ENCODE measurements at places on chromosomes 6 and 20. TPM values are rescaled to one million over a fixed set of nuclear protein-coding genes. Genes with fewer than 3 reads are reported as not detected.

GRCh38 chr6:47009583-47009982 is 32.5 kb downstream of the ADGRF1 start:
- no peak for DNase-seq

DNA sequence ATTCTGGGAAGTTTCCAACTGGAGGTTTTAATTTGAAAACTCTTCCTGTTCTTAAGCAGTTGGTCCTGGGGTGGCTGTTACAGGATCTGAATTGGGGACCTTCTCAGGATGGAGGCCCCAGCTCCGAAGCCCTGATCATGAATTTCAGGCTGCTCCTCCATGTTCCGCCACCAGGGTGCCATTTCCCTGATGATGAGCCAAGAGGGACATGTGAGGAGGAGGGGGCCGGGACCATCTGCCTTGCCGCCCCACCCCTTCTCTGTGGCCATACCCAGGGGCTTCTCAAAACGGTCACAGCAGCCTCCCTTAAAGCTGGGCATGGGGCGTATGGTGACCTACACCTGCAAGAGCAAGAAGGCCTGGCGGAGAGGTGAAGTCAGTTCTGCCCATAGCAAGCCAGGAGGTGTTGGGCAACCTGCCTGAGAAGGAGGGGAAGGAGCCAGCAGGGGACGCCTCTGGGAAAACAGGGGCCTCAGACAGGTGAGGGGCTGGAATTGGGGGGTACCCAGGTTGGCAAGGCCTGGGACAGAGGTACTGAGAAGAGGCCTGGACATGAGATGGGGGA is 3.6 kb upstream of the BAK1 start:
- no peak for DNase-seq

GRCh38 chr20:25079171-25079570 is 2.8 kb downstream of the VSX1 start:
- no peak for DNase-seq

- DNase-seq = no peak
Observed at GRCh38 chr6:124027392-124027791, 223.7 kb downstream of the NKAIN2 start.

GRCh38 chr20:20366551-20366875 is 1.4 kb upstream of the INSM1 start:
- DNase-seq = no peak

Gene RBBP8NL
- total RNA-seq = not detected

Data from left ventricle myocardium inferior (tissue), 1 donor.